ENCODE measurements at places on chromosomes 16 and 17.

DNA sequence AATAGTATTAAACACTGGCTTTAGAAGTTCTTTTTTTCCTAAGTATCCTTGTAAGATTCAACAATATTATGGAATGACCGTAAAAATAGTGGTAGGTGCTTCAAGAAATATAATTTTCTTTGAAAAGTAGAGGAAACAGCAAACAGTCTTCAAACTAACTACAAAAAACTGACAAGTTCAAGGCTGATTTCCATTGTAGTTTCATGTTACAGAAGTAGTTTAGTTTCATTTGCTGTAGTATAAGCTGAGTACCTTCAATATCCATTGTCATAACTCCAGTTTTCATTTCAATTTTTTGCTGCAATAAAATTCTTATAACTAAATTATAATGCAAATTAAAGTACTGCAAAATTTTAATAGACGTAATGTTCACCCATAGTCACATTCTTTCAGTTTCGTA lies 19.3 kb downstream of the PHKB start:
- DNase-seq, result no peak

GRCh38 chr16:22765479-22765878 lies 48.5 kb upstream of the HS3ST2 start:
- no peak for DNase-seq

- DNase-seq, result peak; percentile 43
These were observed 23.9 kb upstream of the LITAF start for GRCh38 chr16:11610580-11610979.

- DNase-seq, result peak; percentile 62
These were observed 621 bp upstream of the CSHL1 start for GRCh38 chr17:63911657-63912100.

- no peak for DNase-seq
These were observed 4.0 kb downstream of the PYY start for GRCh38 chr17:43949781-43950180.

Measured in OCI-LY7 (cell line).